Epithelial cell of proximal tubule (primary cell): ENCODE measurements at places on chromosomes 1 and 21.

GRCh38 chr1:101003012-101003650 lies 22.5 kb downstream of the DPH5 start:
- no peak for DNase-seq

DNA sequence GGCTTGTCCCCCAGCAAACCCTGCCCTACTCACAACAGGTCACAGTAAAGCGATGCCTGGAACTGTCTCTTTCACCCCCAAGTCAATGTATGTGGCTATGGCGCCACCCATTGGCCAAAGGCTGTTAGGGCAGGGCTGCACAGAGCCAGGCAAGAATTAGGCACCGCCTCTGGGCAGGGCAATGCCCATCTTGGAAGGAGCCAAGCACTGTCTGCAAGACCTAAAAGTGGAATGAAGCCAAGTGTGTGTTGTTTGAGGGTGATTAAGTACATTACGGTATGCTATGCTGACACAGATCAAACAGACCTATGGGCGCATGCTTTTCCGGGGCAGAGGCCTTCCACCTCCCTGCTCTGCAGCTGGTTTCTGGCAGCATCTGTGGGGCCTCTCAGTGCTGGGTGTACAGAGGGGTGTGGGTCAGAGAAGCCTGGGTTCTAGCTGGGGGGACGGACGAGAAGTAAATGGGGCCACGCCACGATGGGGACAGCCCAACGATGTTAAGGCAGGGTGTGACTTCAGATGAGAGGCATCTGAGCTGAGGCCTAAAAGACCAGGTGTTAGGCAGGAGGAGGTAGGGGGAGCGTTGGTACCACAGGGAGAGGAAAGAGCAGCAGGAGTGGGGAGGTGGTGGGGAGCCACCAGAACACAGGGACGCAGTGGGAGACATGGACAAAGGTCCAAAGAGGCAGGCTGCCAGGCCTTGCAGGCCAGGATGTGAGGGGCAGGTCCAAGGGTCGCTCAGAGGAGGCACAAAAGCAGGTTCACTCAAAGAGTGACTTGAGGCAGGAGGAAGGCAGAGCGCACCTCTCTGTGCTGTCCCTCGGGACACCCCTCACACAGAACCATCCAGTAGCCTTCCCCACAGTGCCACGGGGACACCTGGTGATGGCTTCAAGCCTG lies 49.8 kb downstream of the ACOT7 start:
- DNase-seq: no peak

DNA sequence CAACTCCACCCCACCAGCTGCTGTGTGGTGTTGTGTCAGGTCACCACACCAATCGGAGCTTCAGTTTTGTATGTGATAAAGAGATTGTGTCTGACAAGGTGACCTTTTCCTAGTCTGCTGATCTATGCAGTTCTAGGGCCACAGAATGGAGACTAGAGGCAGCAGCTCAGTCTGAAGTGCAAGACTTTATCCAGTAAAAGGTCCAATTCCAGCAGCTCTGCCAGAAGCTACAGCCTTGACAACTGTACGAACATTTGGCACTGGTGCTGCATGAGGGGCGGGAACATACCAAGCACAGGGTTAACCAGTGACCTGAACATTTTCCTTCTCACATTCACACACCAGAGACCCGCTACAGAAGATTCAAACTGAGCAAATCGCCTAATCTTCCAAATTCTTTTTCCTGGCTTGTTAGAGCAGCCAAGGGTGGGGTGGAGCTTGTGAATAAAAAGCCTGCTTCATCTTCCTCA lies 9.3 kb downstream of the FMO1 start:
- no peak for DNase-seq

GRCh38 chr1:32741413-32742198 lies 39.0 kb upstream of the SYNC start:
- DNase-seq: no peak

DNA sequence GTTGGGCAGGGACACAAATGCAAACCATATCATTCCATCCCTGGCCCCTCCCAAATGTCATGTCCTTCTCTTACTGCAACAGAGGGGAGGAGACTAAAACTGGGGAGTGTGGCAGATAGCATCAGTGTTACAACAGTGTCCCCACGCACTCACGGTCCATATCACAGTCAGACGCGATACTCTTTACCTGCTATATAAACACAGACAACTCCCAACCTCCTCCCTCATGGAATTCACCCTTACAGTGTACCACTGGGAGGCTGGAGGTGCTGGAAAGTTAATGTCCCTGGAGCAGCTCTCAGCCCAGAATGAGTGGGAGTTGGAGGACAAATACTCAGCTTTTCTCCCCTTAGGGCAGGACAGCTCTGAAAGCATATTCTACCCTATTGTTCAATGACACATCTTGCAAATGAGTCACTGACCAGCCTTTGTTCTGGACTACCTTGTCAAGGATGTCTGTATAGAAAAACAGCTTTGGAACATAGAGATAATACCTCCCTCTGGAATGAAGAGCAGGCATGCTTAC lies 445.9 kb downstream of the SETD4 start:
- DNase-seq: peak; percentile 13

- no peak for DNase-seq
These were observed 24.2 kb downstream of the TRABD2B start for GRCh38 chr1:47972864-47973432.

DNA sequence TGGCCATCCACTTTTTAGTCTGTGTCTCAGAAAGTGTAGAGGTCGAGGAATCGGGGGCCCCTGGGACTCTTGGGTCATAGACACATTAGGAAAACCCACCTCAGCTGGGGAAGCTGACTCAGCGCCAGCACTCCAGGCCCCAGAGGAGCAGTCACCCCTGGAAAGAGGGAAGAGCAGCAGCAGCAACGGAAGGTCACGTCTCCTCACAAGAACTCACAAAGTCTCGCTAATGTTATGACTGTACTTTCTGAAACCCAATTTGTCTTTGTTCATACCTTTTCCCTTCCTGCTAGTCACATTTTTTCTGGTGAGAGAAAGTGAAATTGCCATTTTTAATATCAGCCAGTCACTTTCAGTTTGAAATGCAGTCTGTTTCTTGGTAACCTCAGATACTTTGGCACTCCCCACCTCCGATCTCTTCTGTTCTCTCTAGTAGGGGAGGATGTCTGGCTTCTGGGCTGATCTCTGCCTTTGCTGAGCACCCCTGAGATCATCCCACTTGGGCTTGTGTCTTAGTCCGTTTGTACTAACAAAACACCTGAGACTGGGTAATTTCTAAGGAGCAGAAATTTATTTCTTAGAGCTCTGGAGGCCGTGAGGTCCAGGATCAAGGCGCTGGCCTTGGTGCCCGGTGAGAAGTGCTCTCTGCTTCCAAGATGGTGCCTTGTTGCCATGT lies 6.0 kb upstream of the NLRP3 start:
- DNase-seq: no peak

- DNase-seq: no peak
These were observed 99.2 kb upstream of the PALMD start for GRCh38 chr1:99546432-99547416.

DNA sequence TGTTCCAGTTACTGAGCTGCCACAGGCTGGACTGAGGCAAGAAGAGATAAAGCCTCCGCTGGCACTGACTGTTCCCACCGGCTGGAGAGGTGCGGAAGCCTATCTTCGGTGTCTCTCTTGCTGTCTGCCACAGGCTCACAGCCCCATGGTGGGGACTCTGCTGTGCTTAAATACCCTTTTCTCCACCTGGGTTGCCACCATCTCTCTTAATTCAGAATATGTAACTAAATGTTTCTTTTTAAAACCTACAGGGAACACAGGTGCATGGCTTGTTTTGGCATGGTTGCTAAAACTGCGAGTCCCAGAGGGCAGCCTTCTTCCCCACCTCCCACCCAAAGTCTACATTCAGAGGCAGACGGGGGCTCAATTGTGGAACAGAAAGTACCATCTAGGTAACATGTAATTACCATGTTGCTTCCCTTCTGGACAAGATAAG lies 8.1 kb upstream of the LBR start:
- DNase-seq: no peak

DNA sequence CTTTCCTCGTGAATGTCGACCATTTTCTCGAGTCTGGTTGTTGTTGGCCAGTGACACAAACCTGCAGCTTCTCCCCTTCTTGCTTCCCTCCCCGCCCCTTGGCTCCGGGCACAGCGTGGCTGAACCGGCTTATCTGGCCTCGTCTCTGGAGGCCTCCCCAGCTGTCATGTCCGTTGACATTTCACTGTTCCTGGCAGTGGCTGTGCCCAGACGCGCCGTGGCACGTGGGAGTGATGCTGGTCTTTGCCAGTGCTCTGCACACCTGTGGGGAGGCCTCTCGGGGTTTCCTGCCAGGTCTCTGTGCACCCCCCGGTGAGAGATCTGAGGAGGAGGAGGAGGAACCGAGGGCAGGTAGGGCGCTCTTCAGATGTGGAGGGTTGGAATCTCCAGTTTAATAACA lies 23.7 kb downstream of the SKI start:
- DNase-seq: no peak

DNA sequence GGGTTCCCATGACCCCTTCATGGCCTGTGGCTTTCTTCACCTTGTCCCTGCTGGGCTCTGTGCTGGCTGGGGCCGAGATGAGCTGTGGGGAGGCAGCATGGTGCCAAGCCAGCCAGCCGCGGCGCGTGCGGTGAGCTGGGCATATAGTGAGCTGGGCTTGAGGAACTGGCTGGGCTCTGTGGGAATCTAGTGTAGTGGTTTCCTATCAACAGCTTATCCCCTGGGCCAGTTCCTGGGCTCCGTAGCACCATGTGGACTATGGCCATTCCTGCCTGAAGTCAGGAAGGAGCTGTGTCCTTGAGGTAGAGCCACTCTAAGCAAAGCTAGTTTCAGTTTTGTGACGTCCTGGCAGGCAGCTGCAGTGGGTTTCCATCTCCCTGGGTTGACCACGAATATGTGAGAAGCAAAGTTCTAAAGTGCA lies 1.8 kb downstream of the NCMAP start:
- no peak for DNase-seq

GRCh38 chr1:34790985-34791384 lies 1.8 kb upstream of the GJA4 start:
- no peak for DNase-seq

GRCh38 chr1:210328746-210329503 lies at the start of gene HHAT:
Gene HHAT, plus strand, starts transcription at chr1:210328902. Its CDS starts 20,074 bp downstream, at chr1:210348976.
- DNase-seq: no peak

- DNase-seq: no peak
These were observed 50.0 kb downstream of the MRPL37 start for GRCh38 chr1:54249819-54250435.

GRCh38 chr1:202268032-202268431 lies 73.7 kb downstream of the UBE2T start:
- no peak for DNase-seq

- no peak for DNase-seq
These were observed 18.9 kb downstream of the C1orf174 start for GRCh38 chr1:3881193-3881480.

DNA sequence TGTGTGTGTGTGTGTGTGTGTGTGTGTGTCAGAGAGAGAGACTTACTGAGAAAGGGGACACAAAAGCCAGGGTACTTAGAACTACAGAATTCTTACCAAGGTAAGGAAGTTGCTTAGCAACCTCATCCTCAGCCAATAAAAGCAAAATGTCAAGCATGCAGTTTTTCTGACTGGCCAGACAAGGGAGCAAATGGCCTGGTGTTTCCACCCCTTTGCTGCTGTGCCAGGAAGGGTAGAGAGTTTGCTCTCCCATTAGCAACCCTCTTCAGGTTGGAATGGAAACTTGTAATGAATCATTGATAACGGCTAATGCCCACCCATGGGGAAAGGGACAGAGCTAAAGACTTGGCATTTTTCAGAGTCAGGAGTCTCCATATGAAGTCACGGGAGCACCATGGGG lies 10.6 kb downstream of the RXRG start:
- no peak for DNase-seq

DNA sequence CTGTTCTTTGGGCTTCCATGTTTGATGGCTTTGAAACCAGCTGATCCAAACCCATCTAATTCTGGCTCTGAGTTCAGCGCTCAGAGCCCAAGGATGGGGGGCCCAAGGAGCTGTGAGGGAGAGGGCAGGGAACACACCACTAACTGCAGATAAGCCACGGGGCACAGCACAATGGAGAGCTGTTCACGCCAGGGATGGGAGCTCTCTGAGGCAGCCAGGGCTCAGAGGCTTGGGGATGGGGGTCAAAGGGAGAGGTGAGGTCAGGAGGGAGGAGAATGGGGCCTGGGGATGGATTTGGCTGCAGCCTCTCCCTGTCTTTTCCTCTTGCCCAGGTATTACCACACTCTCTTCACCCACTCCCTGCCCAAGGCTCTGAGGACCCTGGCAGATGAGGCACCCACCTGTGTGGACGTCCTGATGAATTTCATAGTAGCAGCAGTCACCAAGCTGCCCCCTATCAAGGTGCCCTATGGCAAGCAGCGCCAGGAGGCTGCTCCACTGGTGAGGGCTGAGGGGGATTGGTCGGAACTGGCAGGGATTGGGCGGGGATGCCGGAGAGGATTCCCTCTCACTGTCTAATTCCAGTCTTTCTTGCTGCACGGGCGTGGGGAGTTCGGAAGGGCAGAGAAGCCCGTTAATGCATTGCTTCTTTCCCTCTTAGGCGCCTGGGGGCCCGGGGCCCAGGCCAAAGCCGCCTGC lies 11.3 kb downstream of the SLC30A2 start:
- DNase-seq: no peak

DNA sequence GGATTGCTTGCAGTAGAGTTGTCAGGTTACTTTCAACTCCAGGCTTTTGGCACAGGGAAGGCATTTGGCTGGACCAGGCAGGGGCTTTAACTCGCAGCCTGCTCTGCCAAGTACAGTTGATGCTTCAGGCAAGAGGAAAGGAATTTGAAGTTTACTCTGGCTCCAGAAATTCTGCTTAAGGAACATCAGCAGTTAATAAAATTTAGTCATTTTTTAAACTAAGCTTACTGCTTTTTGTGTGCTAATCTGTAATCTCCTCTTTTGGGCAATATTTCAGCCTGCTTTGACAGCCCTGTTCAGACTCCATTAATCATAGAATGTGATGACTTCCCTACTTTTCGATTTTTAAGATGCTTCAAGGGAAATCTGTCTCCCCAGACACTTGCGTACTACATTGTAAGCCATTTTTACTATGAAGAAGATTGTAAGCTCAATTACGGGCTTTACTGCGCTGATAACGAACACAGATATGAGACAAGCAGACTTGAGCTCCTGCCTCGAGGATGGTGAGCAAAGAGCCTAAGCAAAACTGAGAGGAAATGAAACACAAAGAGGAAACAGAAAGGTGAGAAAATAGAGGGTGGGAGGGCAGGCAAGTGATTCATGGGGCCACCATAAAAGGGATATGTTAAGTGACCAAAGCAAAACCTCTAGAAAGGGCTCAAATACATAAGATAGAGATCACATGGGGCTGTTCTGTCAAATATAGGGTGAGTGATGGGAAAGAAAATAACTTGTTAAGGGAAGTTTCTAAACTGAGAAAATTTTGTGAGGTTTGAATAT lies 76.6 kb upstream of the VAV3 start:
- DNase-seq: no peak

DNA sequence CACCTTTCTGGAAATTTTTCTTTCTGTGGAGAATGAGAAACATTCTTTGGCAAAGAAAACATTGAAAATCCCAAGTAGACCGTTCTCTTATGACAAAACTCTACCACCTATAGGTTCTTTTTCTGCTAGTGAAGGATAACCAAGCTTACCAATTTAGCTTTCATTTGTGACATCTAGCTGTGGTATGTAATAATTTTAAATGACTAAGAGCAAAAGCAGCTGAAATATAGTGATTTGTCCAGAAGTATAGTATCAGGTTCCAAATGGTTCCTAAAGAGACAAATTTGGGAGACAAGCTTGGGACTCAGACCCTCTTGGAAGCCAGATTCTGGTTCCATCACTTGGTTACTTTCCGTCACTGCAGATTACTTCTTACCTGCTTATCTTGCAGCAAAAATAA lies 24.4 kb downstream of the FUBP1 start:
- DNase-seq: no peak

GRCh38 chr1:107824946-107825345 lies 140.0 kb downstream of the VAV3 start:
- no peak for DNase-seq
